ENCODE measurements at places on chromosomes 12 and 14.

- DNase-seq: no peak
Measured at GRCh38 chr12:67483871-67484554, 164.5 kb upstream of the DYRK2 start.

GRCh38 chr14:33940561-33941011 is 10.3 kb downstream of the EGLN3 start:
- DNase-seq: peak; percentile 10

- DNase-seq: no peak
Measured at GRCh38 chr14:83994020-83994419, 1535.9 kb upstream of the FLRT2 start.

- DNase-seq: no peak
Measured at GRCh38 chr12:111029732-111030131, 109.4 kb upstream of the MYL2 start.

DNA sequence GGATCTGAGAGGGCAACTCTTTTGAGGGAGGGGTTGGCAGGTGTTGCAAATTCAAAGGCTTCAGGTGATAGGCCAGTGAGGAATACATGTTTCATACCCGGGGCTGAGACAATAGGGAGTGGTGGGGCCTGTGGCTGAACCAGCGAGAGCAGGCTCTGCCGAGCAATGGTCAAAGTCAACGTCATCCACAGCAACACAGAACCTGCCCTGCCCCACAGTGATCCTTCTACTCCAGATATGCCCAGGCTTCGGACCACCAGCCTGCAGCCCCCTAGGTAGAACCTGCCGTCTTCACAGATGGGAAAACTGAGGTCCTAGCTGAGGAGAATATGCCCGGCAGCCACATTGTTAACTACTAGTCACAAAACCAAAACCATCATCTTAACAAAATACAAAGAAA is 4.1 kb downstream of the SERPINA1 start:
- no peak for DNase-seq

- no peak for DNase-seq
Measured at GRCh38 chr12:132336451-132337413, 7.3 kb upstream of the GALNT9 start.

DNA sequence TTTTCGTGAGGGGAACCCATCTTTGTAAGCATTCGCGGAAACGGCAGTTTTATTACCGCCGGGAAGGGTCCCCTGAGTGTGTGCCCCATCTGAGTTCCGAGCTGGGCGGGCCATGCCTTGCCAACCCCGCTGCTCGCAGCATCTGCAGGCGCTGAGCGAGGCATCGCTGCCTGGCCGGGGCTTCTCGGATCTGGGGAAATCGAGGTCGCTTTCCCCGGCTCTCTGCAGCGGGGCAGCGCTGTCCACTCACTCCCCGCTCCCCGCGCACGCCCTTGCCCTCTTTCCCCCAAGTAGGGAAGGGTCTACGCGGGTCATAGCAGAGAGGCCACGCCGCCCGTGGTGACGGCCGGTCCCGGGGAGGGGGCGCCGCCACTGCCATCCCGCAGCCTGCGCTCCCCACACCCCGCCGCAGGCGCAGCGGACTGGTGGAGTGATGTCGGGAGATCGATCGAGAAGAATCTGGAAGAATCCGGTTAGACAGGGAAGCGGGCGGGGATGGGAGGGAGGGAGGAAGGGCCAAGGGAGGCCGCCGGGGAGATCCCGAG is 507 bp upstream of the FKBP4 start:
- DNase-seq: peak; percentile 72

DNA sequence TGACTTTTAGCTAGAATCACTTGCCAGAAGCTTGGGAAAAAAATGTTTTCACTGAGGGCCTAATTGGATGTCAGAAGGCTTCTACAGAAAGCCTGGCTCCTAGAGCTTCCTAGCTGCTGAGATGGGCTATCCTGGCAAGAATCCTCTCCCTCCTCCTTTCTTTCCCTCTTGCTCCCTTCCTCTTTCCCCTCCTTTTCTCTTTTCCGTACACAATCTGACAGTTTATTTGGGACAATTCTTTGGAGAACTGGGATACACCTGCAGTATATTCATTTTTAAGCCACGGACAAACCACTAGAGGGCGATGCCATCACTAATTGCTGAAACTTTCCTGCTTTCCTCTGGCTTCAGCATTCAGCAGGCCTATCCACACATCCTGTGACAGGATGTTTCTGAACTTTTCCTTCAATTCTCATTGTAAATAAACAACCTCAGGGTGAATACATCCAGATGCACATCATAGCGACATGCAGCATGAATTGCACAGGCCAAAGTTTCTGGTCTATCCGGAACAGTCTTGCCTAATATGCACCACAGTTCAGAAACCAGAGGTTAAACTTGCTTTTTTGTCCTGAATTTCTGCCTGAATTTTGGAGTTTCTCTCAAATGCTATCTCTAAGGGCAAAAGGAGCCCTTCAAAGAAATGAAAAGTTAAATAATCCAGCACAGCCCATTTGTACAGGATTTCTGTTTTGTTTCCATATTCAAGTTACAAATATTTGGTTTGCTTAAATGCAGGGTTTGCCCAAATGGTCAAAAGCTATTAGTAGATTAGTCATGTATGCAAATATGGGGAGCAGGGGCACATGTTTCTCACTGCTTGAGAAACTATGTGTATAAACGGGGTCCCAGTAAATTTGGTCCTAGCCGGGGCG is 142.8 kb downstream of the PAWR start:
- DNase-seq: peak; percentile 26

DNA sequence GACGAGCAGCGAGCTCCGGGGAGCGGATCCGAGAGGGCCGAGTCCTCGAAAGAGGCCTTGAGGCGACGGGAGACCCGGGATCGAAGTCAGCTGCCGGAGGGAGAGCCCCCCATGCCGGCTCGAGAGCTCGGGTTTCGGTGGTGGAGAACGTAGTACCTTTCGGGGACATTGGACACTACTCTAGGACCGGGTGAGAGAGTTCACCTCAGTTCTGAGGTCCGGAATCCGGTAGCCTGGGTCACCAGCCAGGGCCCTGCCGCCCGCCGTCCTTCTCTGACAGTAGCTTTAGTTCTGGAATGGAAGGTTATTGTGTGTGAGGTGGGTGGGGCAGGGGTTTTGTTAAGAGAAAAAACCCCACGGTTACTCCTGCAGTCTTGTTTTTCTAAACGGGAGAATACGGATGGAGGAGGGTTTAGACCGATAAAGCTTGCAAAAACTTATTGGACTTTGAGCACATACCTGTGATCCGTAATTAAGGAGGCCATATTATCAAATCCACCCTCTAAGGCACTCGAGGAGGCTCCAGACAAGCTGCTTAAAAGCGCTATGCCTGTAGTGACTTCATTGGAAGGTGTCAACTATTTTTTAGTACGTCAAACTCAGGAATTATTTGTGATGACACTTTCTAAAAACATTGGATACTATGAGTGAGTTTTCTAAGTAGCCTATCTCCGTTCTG is 765 bp downstream of the SCYL2 start:
- DNase-seq: no peak

DNA sequence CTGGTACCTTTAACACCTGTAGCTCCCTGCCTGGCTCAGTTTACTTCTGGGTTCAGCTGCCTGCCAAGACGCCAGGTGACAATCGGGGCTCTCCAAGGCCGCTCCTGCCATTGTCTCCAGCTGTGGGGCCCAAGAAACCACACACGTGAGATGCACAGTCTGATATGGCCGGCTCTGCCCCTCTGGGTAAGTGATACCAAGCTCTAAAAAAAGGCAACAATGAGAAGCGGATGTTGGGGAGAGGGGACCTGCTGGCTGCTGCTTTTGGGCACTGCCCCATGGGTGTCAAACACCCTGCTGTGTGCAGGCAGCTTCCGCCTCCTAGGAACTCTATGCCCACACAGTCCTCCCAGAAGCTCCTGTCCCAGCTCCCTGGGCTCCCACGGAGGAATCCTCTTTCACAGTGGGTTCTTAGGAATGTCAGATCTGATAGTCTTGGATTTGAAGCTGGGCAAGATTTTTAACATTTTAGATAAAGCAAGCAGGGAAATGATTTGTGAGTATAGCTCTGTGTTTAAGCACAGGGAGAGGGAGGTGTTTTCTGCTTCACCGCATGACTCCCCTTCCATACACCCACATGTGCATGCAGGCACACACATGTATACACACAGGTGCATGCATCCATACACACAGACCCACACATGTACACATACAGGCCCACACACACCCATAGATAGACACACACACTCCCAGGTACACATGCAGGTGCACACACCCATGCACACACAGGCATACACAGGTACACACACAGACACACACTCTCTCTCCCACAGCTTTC is 1135.8 kb downstream of the BCL11B start:
- no peak for DNase-seq

DNA sequence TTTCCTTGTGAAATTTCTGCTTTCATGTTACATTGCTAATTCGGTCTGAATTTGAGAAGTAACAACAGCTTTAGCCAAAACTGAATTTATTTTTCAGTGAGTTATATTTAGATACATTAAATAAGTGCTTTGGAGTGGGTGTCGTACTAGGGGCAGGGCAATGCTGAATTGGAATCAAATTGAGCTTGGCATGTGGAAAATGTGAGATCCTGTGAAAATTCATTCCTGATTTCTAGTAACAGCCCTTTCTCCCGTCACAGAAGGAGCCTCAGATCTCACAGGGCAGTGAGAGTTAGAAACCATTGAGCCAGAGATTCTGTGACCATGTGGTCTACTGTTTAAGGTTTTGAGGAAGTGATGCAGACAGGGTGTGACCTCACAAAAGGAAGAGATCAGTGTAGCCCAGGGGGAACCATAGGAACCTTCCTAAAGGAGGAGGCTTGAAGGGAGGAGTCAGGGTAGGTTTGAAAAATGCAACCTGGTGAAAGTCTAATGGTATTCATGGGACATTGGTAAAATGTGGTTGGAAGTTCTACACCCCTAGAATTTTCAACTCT is 1136.8 kb downstream of the AACS start:
- DNase-seq: no peak
